ENCODE measurements at places on chromosomes 1 and 21.

- no peak for DNase-seq
Observed at GRCh38 chr1:67261680-67262079, 46.0 kb upstream of the IL12RB2 start.

GRCh38 chr1:91020486-91020885, 1.3 kb downstream of the ZNF644 start:
- DNase-seq, result peak; percentile 20

GRCh38 chr1:32907435-32907834, 6.2 kb upstream of the TMEM54 start:
- peak; percentile 28 for DNase-seq

GRCh38 chr1:114336360-114336759, 174.6 kb downstream of the TRIM33 start:
- no peak for DNase-seq

DNA sequence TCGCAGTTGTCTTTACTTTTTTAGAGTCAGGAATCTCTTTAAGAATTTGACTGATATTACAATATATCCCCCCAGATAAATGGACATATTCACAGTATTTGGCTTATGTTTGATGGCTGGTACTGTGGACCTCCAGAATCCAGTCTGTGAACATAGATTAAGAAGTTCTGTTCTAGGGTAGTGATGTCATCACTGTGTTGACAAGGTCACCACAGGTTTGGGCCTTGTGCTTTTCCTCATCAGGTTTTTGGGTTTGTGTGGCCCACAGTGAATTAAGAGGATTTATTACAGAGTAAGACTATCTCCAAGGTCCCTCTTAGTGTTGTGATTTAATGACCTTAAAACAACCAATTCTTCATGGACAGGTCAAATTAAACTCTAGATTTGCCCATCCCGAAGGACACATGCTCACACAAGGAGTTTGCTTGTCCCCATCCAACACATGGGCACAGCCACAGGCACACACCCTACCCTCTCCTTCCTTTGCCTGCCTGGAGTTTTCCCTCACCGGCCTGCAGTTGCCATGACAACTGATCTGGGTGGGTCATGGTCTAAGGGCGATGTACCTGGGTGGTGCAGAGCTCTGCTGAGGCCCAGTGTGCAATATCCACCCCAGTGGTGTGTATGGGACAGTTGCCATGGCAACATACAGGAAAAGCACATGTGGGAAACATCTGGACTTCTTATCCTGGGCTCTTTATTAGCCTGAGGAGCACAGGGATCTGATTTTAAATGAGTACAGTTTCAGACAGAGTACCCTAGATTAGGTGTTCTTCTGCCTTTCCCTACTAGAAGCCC, 98.6 kb downstream of the NAV1 start:
- DNase-seq, result peak; percentile 89

- no peak for DNase-seq
Observed at GRCh38 chr21:31387560-31388186, 43.6 kb upstream of the TIAM1 start.
